NCI-H1092 (cell line): ENCODE measurements at places on chromosomes 11 and 22.

DNA sequence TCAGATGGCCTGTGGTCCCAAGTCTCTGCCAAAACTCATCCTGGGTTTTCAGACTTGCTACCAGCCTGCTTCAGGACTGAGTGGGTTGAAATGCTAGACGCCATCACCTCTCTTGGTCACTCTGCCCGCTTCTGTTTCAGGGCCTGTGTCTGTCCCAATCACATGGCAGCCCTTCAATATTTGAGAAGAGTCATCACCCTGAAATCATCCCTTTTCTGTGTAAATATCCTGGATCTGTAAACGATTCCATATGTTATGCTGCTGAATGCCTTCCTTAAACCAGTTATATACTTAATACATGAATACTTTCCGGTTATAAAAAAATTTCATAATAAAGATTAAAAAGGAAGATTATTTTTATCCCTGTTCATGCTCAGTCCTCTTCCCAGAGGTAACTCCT is 39.8 kb upstream of the TLCD5 start:
- no peak for DNase-seq

DNA sequence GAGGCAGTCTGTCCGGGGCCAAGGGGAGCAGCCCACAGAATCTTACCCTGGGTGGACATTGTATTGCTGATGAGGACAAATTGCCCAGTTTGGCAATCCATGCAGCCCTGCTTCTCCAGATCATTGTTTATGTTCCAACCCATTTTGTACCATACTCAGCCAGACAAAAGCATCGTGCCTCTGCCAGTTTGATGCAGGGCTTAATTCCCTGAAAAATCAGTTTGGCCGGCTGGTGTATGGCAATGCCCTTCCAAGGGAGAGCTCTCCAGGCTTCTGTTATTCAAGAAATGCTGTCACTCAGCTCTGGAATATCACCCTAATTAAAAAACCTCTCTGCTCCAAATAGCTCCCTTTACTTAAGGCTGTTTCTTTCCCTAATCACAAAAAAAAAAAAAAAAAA is 697.7 kb downstream of the TBC1D22A start:
- DNase-seq, result no peak

- DNase-seq, result peak; percentile 76
These were observed 723 bp upstream of the CD82 start for GRCh38 chr11:44564670-44565210.

DNA sequence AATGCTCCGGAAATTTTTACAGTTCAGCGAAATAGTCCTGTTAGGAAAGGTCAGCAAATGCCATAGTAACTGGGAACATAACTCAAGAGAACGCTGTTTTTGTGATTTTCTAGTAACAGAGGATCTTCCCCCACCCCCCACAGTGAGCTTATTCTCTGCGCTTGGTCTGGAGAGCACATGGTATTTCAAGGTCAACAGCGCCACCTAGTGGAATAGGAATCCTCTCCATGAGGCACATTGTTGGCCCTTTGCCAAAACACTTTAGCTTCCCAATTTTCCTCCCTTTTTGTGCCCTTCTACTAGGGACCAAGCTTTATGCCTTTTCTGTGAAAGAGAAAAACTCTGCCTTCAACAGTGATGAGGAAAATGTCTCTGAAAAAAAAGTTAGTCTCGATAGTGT is 13.2 kb upstream of the OR4C12 start:
- DNase-seq, result peak; percentile 36
